ENCODE measurements at places on chromosomes 11 and 22. TPM values are rescaled to one million over a fixed set of nuclear protein-coding genes. Genes with fewer than 3 reads are reported as not detected.
A peak's percentile ranks its signal among the peaks of the same experiment; 100 is the strongest.

GRCh38 chr11:65066315-65066714 is 8.0 kb upstream of the NAALADL1 start:
- ATAC-seq, result no peak

- no peak for ATAC-seq
Observed at GRCh38 chr11:17604915-17605233, 57.8 kb downstream of the OTOG start.

The MCM5 gene
- 273 TPM for total RNA-seq

The CALCA gene
- not detected for total RNA-seq

- no peak for ATAC-seq
Observed at GRCh38 chr11:134341805-134342571, 10.2 kb downstream of the GLB1L2 start.

DNA sequence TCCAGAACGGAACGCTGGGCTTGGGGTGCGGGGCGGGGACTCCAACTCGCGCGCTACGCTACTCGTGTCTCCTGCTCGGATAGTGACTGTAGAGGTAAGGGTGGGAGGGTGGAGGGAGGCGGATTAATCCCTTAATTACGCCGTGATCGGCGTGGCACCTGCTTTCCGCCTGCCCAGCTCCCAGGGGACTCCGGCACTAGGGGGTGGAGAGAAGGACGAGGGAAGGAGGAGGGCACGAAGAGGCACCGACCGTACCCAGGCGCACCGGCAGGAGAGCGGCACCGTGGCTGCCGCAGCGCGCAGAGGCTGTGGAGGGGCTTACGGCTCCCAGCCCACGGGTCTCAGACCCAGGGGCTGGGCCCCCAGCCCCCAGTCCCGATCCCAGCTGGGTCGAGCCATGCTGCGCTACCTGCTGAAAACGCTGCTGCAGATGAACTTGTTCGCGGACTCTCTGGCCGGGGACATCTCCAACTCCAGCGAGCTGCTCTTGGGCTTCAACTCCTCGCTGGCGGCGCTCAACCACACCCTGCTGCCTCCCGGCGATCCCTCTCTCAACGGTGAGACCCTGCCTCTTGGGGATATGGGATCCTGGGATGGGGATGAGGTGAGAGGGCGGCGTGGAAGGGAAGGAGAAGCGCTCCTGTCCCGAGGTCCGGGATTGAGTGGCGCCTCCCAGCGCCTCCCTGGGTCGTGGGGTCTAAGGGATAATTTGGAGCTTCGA is at the start of gene ROBO3:
ROBO3 (plus strand) TSS at position 252 of the 721 bp plus-strand sequence; CDS start at position 398, 146 bp downstream.
- ATAC-seq, result no peak

GRCh38 chr11:71084306-71085012 is 167.9 kb downstream of the SHANK2 start:
- ATAC-seq, result no peak

DNA sequence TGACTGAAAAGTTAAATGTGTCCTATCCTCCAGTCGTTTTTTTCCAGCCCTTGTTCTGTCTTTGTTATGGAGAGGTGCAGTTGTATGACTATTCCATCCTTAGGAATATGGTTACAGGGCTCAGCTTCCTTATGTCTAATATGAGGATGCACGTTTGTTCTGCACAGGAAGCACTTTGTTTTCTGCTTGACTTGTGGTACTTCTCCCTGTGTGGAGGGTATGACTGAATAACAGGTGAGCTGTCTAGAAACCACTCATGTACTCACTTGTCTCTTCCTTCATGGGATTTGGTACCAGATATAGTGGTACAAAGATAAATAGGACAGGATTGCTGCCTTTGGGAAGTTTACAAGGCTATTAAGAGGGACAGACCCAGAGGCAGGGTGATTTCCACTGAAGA is 17.4 kb downstream of the CABIN1 start:
- ATAC-seq, result peak; percentile 52

GRCh38 chr22:47597041-47597440 is 834.6 kb downstream of the TBC1D22A start:
- no peak for ATAC-seq

GRCh38 chr22:30947173-30947815 is 21.3 kb downstream of the MORC2 start:
- ATAC-seq, result no peak

The SLC25A1 gene
- total RNA-seq, result 47.9 TPM

The MS4A15 gene
- total RNA-seq, result not detected

DNA sequence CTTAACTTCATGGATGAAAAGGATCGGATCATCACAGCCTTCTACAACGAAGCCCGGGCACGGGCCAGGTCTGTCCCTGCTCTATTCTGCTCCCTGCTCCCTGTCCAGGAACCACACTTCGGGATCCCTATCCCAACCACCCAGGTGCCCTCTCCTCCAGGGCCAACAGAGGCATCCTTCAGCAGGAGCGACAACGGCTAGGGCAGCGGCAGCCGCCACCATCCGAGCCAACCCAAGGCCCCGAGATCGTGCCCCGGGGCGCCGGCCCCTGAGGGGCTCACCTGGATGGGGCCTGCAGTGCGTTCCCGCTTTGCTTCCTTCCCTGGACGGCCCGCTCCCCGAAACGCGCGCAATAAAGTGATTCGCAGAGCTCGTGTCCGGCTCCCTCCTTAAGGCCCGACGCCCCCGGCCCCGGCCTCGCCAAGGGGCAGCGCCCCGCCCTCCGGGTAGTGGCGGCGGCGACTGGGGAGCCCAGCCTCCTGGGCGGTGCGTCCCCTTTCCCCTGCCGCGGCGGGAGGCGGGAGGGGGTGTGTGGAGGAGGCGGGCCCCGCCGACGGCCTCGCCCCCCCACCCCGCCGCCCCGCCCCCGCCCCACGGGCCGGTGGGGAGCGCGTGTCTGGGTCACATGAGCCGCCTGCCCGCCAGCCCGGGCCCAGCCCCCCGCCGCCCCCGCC is at the start of gene VEGFB:
VEGFB (plus strand) TSS at position 672 of the 674 bp plus-strand sequence. CDS start 250 bp downstream, outside the sequence.
- ATAC-seq, result peak; percentile 55

GRCh38 chr11:24683583-24683982 is 186.7 kb downstream of the LUZP2 start:
- no peak for ATAC-seq

The DCDC1 gene
- 0.26 TPM for total RNA-seq

The MICAL3 gene
- total RNA-seq, result 38.5 TPM

GRCh38 chr11:3971756-3972404 is 116.4 kb downstream of the STIM1 start:
- no peak for ATAC-seq

- ATAC-seq, result no peak
Observed at GRCh38 chr22:39241794-39242594, 2.8 kb downstream of the PDGFB start.

The MCAM gene
- 8.2 TPM for total RNA-seq

The CACNA1I gene
- 5.3 TPM for total RNA-seq

GRCh38 chr11:76614471-76615179 is 55.9 kb downstream of the LRRC32 start:
- ATAC-seq, result no peak

GRCh38 chr11:662689-663274 is 25.7 kb downstream of the DRD4 start:
- ATAC-seq, result peak; percentile 70

- ATAC-seq, result no peak
Observed at GRCh38 chr22:37165940-37166674, 16.4 kb upstream of the IL2RB start.

The CCND1 gene
- total RNA-seq, result 0.82 TPM

GRCh38 chr11:69646493-69647389 is 5.8 kb downstream of the CCND1 start:
- ATAC-seq, result no peak

DNA sequence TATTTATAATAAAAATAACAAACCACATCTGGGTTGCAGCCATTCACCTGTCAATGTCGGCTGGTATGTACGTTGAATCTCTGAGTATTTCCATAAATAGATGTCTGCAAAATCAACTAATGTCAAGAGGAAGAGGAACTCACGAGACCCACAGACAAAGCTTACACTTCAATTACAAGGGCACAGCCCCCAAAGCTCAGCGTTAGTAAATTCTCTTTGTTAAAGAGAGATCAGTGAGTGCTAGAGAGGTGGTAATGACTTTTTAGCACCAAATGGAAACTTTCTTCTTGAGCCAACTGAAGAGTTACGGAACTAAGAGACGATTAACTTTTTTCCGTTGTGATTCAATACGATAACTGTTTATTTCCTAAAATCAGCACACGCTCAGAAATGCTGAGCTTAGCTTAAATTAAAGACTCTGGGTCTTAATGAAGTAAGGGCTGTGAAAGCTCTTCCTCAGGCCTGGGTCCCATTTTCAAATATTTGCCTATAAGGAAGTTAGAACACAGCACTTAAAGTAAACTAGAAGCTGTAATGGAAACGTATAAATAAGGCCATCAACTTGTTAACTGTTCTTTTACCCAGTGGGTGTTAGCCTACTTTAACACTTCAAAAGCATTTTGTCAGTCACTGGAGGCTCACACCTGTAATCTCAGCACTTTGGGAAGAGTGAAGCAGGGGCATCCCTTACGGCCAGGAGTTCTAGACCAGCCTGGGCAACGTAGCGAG is 22.8 kb upstream of the TFIP11 start:
- ATAC-seq, result peak; percentile 42

DNA sequence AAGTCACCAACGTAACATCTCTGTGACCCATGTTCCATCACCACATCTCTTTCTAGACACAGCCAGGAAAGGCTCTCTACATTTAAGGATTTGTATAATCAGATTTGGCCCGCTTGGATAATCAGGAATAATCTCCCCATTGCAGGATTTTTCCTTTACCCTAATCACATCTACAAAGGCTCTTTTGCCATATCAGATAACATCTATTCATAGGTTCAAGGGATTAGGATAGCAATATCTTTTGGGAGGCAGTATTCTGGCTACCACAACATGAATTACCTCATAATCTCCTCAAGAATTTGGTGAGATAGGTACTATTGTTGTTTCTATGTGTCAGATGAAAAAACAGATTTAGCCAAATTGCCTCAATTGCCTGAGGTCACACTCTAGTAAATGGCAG is 142.8 kb upstream of the UBASH3B start:
- ATAC-seq, result no peak

The LRRC74B gene
- total RNA-seq, result not detected

DNA sequence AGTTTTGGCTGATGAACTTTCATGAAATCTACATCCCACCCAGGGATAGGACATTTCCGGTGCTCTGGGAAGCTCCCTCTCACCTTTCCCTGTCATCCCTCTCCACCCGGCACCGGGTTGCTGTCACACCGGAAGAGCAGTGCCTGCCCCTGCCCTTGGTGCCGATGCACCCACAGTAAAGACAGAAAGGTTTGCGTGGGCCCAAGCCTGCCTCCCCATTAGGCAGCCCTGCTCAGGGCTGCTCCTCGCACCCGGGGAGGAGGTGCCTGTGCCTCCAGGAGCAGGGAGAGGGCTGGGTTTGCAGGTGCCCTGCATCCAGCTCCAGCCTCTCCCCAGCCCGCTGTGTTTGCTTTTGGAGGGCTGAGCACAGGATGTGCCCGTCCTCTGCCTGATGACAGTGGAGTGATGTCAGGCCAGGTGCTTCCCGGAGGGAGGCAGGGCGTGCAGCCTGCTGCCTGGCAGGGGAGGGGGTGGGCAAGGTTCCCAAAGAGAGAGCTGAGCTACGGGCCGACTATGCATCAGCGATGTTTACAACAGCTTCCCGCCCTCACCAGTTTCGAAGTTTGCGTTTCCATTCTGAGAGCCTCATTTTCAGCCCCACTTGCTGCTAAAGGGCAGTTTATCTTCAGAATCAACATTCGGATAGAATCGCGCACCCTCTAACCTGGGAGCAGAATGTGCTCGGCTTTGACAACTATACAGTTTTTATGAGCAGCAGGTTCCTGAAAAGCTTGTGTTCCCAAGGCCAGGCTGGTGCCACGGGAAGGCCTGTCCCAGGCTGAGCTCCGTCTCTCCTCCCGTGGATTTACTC is 83.2 kb upstream of the CLDN5 start:
- ATAC-seq, result peak; percentile 66

DNA sequence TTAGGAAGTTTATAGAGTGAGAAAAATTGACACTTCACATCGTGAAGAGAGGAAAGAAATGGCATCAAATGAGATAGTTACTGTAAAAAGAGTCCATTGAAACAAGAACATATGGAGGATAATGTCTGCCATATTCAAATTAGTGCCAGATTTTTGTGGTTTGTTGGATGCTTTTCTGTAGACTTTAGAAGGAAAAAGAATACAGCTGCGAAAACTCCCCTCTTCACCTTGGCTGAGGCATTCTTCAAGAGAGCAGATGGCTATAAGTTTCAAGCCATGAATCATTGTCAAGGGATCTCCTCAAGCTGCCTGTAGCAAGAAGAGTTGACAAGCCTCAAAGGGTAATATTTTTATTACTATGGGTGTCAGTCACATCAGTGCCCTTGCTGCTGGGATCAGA is 507.4 kb upstream of the RAG2 start:
- no peak for ATAC-seq

- ATAC-seq, result no peak
Observed at GRCh38 chr11:87265979-87266378, 228.2 kb downstream of the TMEM135 start.

DNA sequence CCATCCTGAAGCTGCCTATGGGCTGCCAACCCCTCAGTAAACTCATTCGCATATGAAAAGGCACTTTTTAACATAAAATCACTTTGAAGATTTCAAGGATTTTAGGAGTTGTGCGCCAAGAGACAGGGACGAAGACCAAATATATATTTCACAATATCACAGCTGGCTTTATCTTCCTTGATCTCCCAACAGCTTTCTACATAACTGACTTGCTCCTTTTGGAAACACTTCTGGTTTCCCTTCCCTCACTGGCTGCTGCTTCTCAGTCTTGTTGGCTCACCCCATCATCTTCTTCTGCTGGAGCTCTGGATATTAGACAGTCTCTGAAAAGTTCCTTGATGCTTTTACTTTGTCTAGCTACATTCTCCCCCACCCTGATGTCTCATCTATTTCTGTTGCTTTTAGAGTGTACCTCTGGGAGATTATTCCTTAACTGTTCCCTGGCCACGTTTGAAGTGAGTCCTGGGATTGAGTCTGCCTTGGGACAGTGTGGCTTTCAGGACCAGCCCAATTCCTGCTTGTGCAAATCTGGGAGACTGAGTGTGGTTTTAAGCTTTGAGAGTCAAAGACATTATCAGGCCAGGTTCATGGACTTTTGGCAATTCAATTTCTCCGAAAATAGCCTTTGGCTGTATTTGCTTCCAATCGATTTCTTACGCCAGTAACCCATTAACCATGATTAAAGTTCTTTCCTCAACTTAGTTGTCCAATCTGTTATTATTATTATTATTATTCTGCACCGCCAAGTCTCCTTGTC is 30.9 kb upstream of the NNMT start:
- ATAC-seq, result no peak

The RASD2 gene
- not detected for total RNA-seq

DNA sequence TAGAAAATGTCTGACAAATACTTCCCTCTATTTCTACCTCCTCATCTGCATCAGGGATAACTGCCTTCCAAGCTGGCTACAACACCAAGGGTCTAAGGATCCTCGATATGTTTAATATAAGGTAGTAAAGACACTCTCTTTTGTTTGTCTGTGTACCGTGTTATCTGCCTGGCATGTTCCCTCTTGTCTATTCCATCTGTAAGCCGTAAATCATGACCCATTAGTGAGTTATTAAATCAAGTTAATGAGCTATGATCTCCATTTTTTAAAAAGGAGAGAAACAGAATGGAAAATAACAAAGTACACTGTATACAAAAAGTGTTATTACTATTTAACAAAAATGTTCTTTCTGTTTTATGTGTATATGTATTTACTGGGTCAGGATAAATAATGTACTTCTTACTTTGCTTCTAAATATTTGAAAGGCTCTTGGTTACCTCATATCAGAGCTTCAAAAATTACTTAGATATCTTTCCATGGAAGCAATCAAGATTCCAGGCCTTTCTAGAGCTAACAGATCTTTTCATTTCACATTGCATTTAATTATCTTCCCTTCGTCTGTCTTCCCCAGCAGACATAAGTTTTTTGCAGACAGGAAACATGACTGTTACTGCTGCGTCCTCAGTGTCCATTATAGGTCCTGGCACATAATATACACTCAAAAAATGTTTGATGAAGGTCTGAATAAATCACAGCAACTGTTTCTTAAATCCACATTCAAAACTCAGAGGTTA is 342.6 kb upstream of the CCDC90B start:
- no peak for ATAC-seq
